ENCODE measurements at places on chromosomes 2 and 18.

- DNase-seq: no peak
These were observed at the start of gene SIX2 for GRCh38 chr2:45009303-45009927. TSS of gene SIX2 (minus strand) at chr2:45009452. CDS start at chr2:45009110, 342 bp downstream.

DNA sequence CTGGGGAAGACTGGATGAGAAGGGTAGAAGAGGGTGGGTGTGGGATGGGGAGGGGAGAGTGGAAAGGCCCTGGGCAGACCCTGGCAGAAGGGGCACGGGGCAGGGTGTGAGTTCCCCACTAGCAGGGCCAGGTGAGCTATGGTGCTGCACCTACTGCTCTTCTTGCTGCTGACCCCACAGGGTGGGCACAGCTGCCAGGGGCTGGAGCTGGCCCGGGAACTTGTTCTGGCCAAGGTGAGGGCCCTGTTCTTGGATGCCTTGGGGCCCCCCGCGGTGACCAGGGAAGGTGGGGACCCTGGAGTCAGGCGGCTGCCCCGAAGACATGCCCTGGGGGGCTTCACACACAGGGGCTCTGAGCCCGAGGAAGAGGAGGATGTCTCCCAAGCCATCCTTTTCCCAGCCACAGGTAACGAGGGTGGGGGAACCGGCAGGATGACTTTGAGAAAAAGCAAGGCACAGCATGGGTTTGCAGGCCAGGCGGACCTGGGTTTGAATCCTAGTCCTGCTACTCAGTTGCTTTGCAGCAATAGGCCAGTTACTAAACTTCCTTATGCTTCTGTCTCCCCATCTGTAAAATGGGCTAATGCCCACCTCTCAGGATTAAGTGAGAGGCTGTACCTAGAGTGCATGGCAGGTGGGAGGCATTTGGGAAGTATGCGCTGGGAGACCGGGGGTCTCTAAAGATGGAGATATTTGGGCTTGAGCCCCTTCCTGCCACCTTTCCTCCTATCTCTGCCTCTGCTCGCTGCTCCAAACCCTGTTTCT, at the start of gene INHA:
INHA (plus strand) TSS at position 74 of the 765 bp plus-strand sequence; CDS start at position 139, 65 bp downstream.
- DNase-seq: no peak

DNA sequence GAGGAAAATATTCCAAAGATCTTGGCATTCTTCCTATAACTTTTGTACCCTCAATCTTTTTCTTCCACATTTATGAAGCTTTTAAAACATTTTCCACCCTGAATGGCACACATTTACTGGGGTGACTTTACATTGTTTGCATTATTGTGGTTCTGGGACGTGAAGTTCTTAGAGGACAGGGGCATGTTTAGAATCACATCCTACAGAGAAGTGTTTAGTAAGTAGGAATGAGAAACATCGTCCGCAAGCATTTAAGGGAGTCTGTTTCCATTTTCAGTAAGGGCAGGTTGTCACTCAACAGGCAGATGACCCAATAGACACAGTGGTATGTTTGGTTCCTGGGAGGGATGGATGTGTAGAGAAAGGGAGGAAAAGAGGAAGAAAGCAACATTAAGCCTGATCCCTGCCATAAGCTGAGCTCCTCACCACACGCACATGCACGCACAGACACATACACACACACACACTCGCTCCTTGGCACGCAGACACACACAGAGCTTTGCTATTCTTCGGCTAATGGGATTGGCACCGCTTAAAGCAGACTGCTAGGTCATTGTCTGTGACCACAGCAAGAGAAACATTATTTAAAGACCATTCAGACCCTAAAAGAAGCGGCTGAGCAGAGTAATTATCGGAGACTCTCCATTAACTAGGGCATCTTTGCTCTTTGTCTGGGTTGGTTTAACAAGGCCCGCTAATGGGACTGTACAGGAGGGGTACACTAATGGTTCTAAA, 14.2 kb upstream of the PLEKHM3 start:
- DNase-seq: no peak

- no peak for DNase-seq
These were observed 6.8 kb downstream of the ITM2C start for GRCh38 chr2:230871361-230872150.
